ENCODE measurements at places on chromosomes 16 and 17. TPM values are rescaled to one million over a fixed set of nuclear protein-coding genes. Genes with fewer than 3 reads are reported as not detected.

Gene PCGF2
- total RNA-seq: 18.9 TPM

Gene PABPN1L
- not detected for total RNA-seq

Gene DCTPP1
- 111 TPM for total RNA-seq

Gene GPR179
- 0.13 TPM for total RNA-seq
